ENCODE measurements at places on chromosomes 4 and X.

GRCh38 chr4:144366425-144366824, 225.9 kb upstream of the GYPA start:
- DNase-seq = no peak

DNA sequence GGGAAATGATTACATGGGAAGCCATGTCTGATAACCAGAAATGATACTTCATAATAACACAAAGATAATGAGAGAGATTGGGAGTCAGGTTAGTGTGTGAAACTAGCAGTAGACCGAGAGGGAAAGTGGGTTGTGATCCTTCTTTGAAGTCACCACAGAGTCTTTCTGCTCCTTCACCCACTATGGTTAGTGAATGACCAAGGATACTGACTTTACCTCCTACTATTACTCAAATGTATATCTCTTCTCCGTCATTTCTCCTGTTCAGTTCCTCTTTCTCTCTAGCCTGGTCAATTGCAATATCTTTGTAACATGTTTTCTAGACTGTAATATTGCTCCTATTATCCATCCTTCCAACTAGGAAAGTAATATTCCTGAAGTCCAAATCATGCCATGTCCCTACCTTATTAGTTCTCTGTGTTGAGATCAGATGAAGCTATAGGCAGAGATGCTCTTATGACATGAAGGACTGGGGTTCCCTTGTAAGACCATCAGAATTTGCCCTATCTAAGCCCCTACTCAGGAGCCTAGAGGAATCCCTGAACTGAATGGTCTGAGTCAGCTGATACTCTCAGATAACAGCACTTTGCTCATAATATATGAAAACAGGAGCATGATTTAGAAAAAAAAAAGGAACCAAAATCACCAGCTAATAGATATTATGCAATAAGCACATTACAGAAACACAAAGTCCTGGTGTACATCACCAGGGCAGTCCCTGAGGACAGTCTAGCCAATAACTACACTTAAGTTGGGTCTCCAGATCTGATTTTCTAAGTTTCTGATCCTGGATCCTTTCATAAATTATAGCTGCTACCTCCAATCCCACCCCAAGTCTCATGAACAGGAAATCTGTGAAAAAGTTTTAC, 81.2 kb downstream of the SHROOM3 start:
- no peak for DNase-seq

- DNase-seq = no peak
Measured at GRCh38 chr4:141099326-141099725, 33.9 kb downstream of the RNF150 start.

DNA sequence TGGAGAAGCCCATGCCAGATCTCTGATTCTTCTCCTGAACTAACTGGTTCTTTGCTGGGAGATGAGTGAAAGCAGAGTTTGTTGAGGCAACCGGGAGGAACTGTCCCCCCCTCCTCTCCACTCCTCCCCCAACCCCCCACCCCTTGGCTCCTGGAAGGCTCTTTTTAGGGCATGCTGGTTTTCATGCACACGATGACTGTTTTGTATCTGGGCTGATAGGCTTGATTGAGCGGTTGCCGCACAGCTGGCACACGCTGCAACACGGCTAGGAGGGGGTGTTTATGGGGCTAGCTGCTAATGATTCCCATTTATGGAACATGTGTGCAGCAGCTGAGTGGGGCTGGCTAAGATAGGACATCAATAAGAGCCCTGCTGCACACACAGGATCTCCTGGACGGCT, 137.2 kb downstream of the SMIM20 start:
- no peak for DNase-seq

DNA sequence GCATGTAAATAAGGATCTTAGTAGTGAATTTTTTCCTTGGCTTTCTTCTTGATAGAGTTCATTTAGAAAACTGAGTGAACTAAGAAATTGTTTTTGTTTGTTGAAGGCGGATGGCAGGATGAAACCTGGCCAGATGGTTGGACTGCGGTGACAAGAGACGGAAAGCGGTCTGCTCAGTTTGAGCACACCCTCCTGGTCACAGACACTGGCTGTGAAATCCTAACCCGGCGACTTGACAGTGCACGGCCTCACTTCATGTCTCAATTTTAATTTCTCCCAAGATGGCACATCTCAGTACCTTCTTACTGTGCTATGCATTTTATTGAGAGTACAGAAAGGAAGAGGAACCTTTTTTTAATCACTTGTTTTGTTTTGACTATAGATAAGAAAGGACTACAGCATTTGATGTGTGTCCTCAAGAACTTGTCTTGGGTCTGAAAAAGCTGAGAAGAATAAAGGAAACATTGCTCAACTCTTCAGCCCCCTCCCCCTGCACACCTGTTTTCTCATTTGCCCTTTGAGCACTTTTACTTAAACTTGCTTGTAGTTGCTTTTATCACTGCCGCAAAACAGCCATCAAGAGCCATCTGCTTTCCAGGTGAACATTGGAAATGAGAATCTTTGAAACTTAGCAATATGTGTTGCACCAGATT, 27.4 kb downstream of the ADH5 start:
- DNase-seq = no peak

DNA sequence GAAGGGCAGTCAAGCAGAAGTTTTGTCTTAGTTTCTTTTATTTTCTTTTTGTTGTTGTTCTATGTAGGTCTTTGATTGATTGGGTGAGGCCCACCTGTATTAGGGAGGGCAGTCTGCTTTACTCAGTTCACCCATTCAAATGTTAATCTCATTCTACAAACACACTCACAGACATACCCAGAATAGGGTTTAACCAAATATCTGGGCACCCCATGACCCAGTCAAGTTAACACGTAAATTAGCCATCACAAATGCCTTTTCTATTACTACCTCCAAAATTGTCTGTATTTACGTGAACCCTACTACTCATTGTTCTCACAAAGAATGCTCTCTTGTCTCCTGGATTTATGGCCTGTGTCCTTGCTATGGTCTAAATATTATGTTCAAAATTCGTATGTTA, 339.7 kb downstream of the ANK2 start:
- DNase-seq = no peak

DNA sequence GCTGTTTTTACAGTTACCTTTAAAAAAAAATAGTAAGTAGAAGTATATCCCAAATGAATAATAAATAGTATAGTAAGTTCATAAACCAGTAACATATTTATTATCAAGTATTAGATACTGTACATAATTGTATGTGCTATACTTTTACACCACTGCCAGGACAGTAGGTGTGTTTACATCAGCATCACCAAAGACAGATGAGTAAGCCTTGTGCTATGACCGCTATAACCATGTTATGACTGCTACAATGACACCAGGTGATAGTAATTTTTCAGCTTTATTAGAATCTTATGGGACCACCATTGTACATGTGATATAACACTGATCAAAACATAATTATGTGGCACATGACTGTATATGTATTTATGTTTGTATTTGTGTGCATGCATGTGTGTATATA, 27.3 kb downstream of the PABPC4L start:
- no peak for DNase-seq

GRCh38 chr4:80180743-80181142, 16.6 kb upstream of the PRDM8 start:
- DNase-seq = no peak

DNA sequence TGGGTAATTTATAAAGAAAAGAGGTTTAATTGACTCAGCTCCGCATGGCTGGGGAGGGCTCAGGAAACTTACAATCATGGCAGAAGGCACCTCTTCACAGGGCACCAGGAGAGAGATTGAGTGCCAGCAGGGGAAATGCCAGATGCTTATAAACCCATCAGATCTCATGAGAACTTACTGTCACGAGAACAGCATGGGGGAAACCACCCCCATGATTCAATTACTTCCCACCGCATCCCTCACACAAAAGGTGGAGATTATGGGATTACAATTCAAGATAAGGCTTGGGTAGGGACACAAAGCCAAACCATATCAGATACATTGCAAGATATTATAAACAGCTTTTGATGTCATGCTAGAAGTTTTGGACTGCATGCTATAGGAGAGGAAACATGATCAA, 204.3 kb downstream of the VEGFC start:
- no peak for DNase-seq

- DNase-seq = no peak
Measured at GRCh38 chr4:20362148-20362547, 110.4 kb downstream of the SLIT2 start.

DNA sequence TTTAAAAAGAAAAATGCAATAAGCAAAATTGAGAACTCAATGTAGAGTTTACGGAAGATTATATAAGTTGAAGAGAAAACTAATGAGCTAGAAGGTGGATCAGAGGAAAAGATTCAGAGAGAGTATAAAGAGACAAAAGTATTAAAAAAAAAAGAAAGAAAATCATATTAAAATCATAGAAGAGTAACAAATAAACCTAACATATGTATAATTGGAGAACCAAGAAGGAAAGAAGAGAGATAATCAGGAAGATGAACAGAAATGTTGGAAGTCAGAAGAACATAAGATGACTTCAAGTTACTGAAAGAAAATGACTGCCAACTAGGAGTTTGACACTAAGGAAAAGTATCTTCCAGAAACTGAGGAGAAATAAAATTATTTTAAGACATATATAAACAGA, 34.3 kb upstream of the ANTXR2 start:
- no peak for DNase-seq

DNA sequence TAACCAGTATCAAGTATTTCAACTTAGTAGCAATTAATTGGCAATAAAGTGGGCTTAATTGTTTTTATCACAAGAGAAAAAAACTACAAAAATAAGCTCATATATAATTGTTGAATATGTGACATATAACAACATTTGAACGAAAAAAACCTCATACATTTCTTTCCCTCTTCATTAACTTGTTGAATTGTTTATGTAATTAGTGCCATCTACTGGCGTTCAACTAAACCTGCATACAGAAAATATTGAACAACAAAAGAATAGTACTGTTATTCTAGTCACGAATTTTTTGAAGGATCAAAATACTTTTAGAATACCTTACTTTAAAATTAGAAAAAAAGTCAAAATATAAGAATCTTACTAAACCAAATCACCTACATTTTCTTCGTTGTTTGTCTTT, 586.5 kb upstream of the FTHL17 start:
- DNase-seq = no peak

- DNase-seq = no peak
Measured at GRCh38 chr4:7857238-7857701, 82.4 kb downstream of the AFAP1 start.

GRCh38 chr4:180057299-180057721, 2185.9 kb upstream of the TENM3 start:
- peak; percentile 27 for DNase-seq

- DNase-seq = no peak
Measured at GRCh38 chr4:87087015-87087414, 133.4 kb downstream of the KLHL8 start.

DNA sequence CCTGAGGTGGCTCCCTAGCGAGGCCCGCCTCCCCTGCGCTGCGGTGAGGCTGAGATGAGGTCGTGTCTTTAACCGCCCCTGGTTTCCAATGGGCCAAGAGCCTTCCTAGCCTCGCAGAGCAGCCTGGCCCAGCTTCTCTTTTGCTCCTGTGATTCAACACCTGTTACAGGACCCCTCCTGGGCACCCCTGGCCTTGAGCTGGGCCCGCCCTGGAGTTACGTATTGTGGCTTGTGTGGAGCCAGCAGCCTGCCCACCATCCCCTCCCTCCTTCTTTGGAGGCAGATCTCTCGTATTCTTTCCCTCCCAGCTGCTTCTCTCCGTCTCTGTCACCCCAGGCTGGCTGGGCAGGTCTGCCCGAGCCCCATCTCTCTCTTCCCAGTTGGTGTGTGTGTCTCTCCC, 19.3 kb upstream of the UBA1 start:
- no peak for DNase-seq

GRCh38 chrX:16484338-16484737, 165.6 kb upstream of the S100G start:
- DNase-seq = no peak

GRCh38 chrX:40062525-40063155, 35.1 kb downstream of the BCOR start:
- DNase-seq = no peak

DNA sequence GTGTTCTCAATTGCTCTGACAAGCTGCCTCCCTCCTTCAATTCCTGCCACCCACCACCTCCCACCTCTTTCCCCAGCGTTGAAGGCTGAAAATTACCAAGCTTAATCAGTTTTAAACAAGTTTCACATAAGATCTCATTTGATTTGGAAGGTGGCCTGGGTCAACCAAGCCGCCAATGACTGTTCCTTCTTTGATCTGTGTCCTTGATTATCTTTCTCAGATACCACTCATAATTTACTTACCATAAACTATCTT, 211.4 kb downstream of the SLIT2 start:
- DNase-seq = no peak

DNA sequence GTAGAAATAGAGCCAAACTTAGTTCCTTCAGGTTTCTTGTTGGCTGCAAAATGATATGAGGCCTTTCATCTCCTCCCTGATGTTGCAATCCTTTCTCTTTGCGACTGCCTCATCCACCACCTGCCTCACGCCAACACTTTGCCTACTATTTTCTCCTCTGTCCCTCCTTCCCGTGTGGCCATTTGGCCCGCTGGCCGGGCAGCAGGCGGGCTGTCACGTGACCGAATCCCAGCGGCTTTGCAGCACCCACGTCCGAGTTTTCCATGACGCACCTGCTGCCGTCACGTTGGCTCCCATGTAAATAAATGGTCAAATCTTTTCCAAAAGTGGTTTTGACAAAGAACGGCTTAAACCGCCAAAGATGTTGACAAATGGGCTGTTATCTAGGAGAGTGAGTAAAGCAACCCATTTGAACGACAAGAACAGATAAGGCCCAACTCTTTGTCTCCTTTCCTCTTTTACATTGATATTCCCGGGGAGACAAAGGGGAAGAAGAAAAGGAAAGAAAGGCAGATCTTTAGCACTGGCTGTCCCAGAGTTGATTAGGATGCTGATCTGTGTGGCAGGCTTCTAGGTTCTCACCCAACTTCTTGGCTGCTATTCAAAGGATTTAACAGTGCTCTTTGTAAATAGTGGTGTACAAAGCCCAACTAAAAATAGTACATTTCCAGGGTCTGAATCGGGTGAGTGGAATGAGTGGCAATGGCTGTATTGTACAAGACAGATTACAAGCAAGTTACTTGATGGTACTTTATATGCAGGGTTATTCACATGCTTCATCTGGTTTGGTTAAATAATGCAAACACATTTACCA, 174.2 kb upstream of the JADE1 start:
- no peak for DNase-seq

GRCh38 chr4:118772081-118772766, 63.7 kb downstream of the SEC24D start:
- DNase-seq = no peak

GRCh38 chr4:148565801-148566200, 123.6 kb upstream of the NR3C2 start:
- DNase-seq = no peak

GRCh38 chr4:122512430-122512829, 55.9 kb upstream of the IL2 start:
- no peak for DNase-seq

- DNase-seq = no peak
Measured at GRCh38 chr4:1403591-1404572, 2.4 kb downstream of the NKX1-1 start.

Data from endothelial cell (in vitro differentiated cells).